ENCODE measurements at places on chromosomes 3 and 15.

DNA sequence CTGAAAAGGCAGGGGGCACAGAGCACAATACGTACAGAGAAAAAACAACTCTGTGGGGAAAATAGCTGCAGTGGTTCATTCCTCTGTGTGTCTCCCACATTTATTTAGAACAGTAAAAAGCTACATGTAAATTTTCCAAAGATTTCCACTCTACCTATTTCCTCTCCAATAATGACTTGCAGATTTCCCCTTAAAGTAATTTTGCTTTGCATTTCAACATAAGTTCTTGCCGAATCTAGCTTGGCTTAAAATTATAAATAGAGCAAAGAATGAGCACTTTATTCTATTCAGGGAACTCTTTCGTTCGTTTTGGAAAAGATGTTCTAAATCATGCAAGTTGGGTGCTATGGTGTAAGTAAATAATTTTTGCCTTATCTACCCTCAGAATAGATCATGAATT is 58.2 kb upstream of the NR2E3 start:
- DNase-seq: no peak

- no peak for DNase-seq
These were observed 10.1 kb downstream of the AADACL2 start for GRCh38 chr3:151743855-151744254.

DNA sequence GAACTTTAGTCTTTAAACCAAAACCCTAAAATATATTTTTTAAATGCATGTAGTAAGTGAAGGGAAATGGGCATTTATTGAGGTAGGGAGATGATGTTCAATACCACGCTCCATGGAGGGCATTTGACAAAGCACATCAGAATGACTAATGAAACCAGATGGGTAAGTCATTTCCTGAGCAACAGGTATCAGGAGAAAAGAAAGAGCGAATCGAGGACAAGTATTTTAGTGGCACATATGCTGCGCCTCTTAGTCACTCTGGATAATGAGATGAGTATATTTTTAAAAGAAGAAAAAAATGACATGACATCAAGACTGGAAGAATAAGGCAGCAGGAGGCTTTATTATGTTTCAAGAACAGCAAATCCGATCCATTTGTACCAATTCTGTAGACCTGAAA is 129.0 kb upstream of the ARHGEF3 start:
- no peak for DNase-seq

- DNase-seq: no peak
These were observed 65.9 kb downstream of the CPN2 start for GRCh38 chr3:194285024-194285849.

- no peak for DNase-seq
These were observed 177.3 kb downstream of the OTOL1 start for GRCh38 chr3:161673866-161674265.

DNA sequence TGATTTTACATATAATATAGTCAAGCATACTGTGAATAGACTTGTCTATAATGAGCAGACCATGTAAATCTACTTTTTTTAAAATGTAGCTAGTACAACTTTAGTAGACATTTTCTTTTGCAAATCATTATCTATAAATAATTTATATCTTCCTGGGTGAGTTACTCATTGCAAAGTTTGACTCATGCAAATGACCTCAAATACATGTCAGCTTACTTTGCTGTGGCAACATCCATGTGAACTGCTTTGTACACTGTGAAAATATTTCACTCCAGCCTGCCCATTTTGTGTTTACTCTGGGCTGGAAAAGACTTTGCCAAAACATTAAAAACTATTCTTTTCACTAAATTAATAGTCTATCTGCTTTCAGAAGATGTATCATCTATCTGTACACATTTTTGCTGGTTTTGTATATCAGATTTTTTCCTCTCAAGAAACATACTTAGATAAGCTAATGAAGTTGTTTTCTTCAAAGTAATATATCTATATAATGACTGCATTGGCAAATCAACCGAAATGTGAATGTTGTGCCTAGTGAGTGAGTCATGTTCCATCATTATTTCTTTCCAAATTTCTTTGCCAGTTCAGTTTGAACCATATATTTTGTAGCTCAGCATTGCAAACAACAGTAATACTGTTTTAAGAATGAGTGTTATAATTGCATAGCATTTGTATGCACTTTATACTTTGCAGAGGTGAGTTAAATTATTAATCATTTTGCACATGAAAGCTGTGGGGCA is 26.5 kb downstream of the IGSF10 start:
- DNase-seq: no peak

DNA sequence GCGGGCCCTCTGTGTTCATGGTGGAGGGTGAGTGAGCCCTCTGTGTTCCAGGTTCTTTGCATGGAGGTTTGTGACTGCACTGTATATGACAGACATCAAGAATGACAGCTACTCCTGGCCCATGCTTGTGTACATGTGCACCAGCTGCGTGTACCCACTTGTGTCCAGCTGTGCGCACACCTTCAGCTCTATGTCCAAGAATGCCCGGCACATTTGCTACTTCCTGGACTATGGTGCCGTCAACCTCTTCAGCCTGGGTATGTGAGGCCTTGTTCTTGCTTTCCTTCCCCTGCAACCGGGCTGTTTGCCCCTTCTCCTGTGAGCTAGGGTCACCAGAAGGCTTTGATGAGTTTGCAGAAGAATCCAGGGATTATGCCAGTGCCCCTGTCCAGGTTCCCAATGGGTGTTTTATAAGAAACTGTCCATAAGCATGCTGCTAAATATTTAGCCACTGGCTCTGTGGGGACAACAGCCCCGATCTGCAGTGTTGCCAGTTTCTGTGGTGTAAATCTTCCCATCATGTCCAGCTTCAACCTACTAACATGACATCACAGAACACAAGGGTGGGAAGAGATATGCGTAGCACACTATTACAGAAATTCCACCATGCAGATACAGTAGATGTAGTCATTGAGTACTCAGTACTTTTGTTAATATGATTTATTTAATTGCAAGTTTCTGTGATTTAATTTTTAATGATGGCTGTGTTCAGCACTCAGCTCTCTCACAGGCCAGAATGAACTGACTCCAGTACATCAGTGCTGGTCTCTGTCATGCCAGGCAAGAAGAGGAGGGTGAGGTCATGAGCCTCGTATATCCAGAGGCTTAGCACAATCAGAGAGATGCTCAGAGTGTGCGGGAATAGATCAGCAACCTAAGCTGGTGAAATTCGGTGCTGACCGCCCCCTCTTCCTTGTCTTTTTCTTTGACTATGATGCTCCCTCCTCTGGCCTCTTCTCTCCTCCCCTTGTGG is 29.2 kb upstream of the KIF23 start:
- DNase-seq: no peak

DNA sequence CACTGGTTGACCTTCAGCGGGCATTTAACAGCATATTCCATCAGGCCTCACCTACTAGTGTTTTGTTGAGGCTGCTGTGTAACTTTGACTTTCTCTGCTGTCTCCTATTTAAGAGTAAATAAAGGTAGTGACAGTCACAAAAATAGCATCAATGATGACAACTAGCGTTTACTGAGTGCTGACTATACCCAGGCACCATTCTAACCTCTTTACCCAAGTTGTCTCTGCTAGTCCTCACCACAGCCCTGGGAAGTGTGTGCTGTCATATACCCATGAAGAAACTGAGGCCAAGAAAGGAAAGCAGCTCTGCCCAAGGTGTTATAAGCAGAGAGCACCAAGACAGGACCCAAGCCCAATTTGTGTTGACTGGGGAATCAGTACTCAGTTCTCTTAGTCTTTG is 286.4 kb upstream of the CTDSPL start:
- no peak for DNase-seq

GRCh38 chr3:151548195-151548594 is 87.3 kb upstream of the IGSF10 start:
- DNase-seq: no peak

DNA sequence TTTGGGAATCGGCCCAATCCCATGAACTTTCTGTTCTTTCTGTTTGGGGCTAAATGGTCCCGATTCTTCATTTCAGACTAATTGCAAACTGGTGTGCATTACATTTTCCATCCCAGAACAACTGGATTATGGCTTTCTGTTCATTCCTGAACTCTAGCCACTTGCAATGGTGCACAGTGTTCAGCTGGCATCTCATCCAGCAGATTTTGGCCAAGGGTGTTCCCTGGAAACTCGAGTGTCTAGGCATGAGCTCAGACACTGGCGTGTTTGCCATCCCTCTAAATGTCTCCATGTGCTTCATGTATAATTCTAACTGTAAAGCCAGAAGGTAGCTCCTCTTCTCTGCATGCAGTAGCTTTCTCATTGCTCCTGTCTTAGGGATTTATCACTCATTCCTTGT is 97.1 kb upstream of the MYZAP start:
- no peak for DNase-seq

DNA sequence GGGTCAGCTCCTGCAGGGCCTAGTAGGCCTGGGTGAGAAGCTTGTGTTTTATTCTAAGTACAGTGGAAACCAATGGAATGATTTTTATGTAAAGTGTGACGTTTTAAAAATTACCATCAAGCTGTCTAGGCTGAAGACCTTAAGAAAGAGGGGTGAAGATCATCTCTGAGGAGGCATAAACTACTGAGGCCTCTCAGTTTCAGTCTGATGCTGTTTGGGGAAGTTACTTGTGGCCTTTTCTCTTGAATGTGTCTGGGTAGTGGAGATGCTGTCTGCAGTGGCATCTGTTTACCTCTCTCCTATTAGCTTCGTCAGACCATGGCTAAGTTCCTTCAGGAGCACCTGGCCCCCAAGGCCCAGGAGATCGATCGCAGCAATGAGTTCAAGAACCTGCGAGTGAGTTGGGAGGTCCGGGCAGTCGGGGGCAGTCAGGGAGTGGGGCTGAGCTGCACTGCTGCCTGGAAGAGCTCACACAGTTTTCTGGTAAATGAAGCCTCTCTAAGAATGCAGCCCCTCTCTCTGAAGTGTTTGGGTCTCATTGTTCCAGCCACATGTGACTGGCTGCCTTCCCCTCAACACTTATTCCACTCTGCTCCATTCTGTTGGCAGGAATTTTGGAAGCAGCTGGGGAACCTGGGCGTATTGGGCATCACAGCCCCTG is 1.9 kb downstream of the IVD start:
- no peak for DNase-seq

DNA sequence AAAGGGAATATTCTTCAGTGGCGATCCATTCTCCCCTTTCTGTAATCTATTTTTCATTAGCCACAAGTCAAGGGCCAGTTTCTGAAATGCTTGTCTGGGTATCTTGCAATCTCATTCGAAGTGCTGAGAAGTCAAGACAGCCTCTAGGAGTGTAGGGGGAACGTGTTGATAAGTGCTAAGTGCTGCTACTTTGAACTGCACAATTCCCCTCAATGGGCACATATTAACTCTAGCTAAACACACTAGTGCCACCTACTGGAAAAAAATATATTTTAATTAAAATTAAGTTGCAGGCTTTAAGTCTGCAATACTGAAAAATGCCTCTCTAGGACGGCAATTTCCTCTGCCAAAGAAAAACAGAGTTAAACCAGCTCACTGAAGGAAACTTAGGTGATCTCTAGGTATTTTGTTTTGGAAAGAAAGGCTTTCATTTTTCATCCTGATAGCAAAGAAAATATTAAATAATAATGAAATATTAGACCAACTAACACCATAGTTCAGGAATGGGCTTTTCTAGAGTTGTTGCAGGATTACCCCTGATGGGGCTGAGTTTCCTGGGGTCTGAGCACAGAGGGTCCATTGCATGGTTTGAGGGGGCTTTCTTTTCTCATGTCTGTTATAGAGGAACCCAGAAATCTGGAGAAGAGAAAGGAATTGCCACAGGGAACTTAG is 181.9 kb upstream of the KBTBD8 start:
- DNase-seq: no peak

- no peak for DNase-seq
These were observed 161.4 kb upstream of the ST8SIA2 start for GRCh38 chr15:92232317-92232716.

- no peak for DNase-seq
These were observed 104.2 kb downstream of the MAP4 start for GRCh38 chr3:47912006-47912504.

DNA sequence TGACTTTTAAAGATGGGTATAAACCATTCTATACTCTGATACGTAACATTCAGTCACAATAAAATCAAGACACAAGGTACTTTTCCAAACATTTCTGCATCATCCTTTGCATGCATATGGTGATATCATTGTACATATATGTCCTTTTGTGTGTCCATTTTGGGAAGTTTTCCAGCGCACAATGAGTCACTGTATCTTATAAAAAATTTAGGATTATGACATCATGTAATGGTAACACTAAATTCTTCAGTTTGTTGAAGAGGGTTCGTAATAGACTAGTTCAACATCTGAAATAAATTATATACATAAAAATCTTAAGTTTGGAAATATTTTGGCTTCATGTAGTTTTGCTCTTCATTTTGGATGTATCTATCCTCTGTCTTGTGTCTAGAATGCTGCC is 480.9 kb downstream of the ROBO1 start:
- DNase-seq: no peak

DNA sequence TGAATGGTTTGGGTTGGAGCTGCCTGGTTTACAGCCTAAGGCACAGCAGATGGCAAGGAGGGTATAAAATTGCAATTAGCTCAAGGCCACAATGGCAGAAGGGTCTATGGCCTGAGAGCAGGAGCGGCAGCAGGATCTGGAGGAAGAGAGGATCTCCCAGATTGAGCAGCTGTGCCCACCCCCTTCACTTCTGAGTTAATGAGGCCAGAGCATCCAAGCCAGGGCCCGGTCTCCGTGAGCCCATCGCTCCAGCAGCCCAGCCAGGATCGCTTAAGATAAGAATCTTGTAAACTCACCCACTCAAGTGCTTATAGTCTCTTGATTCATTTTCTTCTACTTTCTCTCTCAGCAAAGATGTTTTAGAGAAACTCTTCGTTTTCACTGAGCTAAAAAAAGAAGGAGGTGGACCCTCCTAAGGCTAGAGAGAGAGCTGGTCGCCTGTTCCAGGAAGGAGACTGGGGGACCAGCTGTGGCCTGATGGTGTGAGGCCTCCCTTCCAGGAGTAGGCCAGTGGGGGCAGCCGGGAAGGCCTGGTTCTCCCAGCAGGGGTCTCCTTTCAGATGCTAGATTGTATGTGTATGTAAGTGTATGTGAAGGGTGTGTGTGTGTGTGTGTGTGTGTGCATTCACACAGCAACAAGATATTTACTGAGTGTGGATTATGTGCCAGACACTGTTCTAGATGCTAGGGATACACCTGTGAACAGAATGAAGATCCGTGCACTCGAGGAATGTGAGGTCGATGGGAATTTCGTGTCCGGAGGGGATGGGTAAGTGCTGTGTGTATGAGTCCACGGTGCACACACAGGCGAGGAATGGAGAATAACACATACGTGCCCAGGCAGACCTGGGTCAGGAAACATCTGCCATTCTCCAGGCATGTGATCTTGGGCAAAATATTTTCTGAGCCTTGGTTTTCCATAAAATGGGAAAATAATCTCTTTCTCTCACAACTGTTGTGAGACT is 18.6 kb downstream of the MAGEF1 start:
- no peak for DNase-seq

- DNase-seq: no peak
These were observed 93.7 kb upstream of the IMPG2 start for GRCh38 chr3:101414121-101414520.

DNA sequence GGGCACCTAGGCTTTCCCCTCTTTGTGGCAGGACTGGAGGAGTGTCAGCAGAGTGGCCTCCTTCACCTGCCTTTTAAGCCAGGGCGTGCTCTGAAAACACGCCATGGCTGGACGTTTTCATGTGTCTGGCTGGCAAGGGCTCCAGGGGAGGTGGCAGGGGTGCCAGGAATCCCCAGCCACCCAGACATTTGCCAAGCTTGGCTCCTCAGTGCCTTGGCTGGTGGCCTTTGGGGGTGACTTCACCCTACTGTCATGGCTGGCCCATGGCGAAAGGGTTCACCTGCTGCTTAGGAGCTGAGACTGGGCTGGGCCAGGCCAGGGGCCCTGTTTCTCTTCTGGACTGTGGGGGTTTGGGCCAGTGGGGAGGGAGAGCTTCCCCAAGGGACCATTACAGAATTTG is 17.6 kb downstream of the KLF13 start:
- DNase-seq: no peak

Measured in CD8-positive, alpha-beta T cell (primary cell).